Naive thymus-derived CD8-positive, alpha-beta T cell (primary cell): ENCODE measurements at places on chromosomes 16 and 17. TPM values are rescaled to one million over a fixed set of nuclear protein-coding genes. Genes with fewer than 3 reads are reported as not detected.

The CDH1 gene
- not detected for total RNA-seq

The RASD1 gene
- 2.8 TPM for total RNA-seq

The AOC2 gene
- 4.2 TPM for total RNA-seq

The CSH1 gene
- not detected for total RNA-seq

The TRAP1 gene
- total RNA-seq: 155 TPM

The TNFRSF13B gene
- total RNA-seq: 1.5 TPM

The FOXC2 gene
- total RNA-seq: not detected

The ABCC12 gene
- not detected for total RNA-seq
